WTC11 (cell line): ENCODE measurements at places on chromosomes 1 and 21. TPM values are rescaled to one million over a fixed set of nuclear protein-coding genes. Genes with fewer than 3 reads are reported as not detected.
A peak's percentile ranks its signal among the peaks of the same experiment; 100 is the strongest.

Gene HSPG2
- 120 to 127 TPM (median 120 TPM) in 3 replicates for total RNA-seq

GRCh38 chr1:236728752-236729151 is 42.5 kb downstream of the ACTN2 start:
- DNase-seq: no peak

Gene KIF14
- total RNA-seq: 20.0 to 24.4 TPM (median 20.7 TPM) in 3 replicates

DNA sequence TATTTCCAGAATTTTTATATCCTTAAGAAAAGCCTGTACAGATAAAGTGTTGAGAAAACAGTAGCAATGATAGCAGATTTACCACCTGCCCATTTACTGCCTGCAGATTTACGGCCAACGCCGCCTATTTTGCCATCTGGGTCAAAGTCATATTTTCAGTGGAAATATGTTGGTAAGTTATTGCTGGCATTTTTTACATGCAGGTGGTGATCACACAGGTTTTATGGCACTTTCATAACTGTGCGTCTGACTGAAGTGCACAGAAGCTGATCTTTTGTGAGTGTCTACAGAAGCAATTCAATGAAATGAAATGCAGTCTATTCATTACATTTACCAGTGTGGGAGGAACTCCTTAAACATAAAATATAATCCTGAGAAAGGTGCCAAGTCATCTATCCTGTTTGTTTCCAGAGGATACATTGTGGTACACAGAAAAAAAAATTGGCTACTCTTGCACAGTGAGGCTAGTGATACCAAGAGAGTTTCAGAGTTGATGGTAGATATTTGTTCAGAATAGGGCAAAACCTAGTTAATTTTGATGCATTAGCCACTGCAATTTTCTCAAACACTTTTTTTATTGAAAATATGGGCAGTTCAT is 458.5 kb downstream of the NEGR1 start:
- DNase-seq: no peak

Gene EXO5
- 5.5 to 9.8 TPM (median 8.7 TPM) in 3 replicates for total RNA-seq

- DNase-seq: no peak
Measured at GRCh38 chr1:18927082-18927653, 24.8 kb upstream of the ALDH4A1 start.

Gene E2F2
- 4.9 to 5.6 TPM (median 5.4 TPM) in 3 replicates for total RNA-seq

- no peak for DNase-seq
Measured at GRCh38 chr21:45164838-45165237, 90.5 kb downstream of the ADARB1 start.

Gene LRRC71
- total RNA-seq: 0.18 to 0.30 TPM (median 0.22 TPM) in 3 replicates

DNA sequence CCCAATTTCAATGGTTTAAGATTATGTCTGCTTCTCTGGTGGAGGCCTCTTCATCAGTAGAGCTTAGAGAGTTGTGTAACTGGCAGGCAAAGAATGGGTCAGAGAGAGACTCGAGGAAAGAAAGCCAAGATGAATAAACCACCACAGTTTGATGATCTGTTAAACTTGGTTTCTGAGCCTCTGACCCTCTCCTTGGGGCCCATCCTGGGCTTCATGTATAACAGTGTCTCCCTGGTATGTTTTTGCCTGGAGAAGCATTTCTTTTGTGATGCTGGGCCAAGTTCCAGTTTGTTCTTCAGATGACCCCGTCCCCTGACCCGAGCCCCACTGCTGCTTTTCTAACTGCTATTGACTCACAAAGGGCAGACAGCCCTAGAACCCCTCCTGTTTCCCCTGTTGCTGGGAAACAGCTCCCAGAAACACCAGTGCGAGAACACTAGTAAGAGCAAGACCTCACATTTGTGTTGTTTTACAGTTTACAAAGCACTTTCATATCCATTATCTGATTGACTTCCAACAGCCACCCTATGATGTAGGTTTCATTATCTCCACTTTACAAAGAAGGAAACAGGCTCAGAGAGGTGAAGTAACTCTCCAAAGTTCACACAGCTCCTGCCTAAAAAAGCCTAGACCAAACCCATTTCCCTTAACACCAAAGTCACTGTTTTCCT is 9.0 kb downstream of the CD2 start:
- DNase-seq: no peak

Gene CRYAA
- total RNA-seq: not detected in 3 replicates

DNA sequence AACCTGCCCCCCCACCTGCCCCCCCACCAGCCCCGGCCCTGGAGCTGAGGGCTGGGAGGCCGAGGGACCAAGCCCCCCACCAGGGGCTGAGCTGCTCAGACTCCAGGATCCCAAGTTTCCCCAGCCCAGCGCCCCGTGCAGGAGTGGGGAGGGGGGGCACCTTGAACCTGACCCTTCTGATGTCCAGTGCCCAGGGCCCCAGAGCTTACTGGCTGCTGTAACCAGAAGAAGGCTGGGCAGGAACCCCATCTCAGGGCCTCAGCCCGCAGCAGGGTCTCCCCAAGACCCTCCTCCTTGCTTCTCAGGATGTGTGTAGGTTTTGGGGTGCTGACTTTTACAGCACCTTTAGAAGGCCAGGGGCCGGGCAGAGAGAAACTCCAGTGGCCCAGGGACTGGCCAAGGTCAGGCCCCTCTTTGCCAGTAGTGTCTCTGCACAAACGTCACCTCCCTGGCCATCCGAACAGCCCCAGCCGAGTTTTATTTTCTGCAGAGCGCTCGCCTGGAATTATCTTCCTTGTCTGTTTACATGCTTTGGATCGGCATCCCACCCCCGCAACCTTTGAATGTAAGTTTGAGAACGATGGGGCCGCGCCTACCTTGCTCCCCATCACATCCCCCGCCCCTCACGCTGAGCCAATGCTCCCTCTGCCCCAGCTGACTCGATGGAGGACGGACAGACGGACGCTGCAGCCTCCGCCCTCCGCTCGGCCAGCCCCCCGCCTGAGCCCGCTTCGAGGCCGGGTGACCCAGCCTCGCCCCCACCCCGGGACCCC is 70.1 kb upstream of the CASZ1 start:
- DNase-seq: peak; percentile 69

- no peak for DNase-seq
Measured at GRCh38 chr1:174923820-174924219, 75.9 kb upstream of the CACYBP start.

Gene BRDT
- 0.13 to 0.21 TPM (median 0.18 TPM) in 3 replicates for total RNA-seq

DNA sequence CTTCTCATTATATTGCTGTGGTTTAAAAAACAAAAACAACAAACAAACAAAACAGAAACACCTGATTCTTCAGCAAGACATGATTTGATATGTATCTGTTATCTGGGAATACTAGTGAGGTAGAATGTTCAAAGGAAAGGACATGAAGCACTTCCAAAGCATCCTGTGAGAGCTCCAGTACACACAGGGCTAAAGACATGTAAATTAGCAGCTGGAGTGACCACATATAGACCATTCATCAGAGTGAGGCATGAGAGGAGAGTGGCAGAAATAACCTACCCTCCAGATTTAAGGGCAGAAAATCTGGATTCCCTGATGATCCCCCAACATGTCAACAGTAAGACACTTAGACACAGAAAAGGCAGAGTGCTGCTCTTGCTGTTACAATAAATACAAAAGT is 260.5 kb upstream of the CHRM3 start:
- no peak for DNase-seq

Gene SFN
- total RNA-seq: 8.0 to 14.3 TPM (median 8.0 TPM) in 3 replicates

GRCh38 chr1:89552471-89553081 is 27.9 kb downstream of the LRRC8B start:
- DNase-seq: no peak

DNA sequence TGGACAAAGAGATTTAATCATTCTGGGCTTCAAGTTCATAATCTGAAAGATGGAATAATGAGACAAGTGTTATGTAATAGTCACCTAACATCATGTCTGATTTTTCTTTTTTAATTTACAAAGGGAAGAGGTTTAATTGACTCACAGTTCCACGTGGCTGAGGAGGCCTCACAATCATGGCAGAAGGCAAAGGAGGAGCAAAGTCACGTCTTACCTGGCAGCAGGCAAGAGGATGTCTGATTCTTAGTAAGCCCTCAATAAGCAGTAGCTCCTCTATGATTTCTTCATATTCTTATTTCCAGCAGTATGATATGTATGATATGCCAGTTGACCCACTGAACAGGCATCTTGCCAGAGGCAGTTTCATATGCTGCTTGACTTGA is 152.7 kb downstream of the S1PR1 start:
- DNase-seq: no peak

Gene FAM229A
- total RNA-seq: 6.7 to 10.4 TPM (median 9.4 TPM) in 3 replicates

GRCh38 chr1:117231312-117231711 is 20.6 kb upstream of the VTCN1 start:
- no peak for DNase-seq

Gene ZNF648
- total RNA-seq: 0.17 to 0.46 TPM (median 0.27 TPM) in 3 replicates

Gene YTHDF2
- 111 to 126 TPM (median 114 TPM) in 3 replicates for total RNA-seq

- peak; percentile 23 for DNase-seq
Measured at GRCh38 chr1:33886496-33886895, 22.6 kb downstream of the HMGB4 start.

- no peak for DNase-seq
Measured at GRCh38 chr1:93042187-93043056, 36.7 kb upstream of the MTF2 start.

Gene MYOM3
- total RNA-seq: 0.13 to 0.16 TPM (median 0.14 TPM) in 3 replicates

Gene INSRR
- 0.05 to 0.11 TPM in 2 of 3 replicates, not detected in the other for total RNA-seq

GRCh38 chr1:31409946-31410858 is 2.8 kb upstream of the SERINC2 start:
- no peak for DNase-seq

Gene VWA5B1
- total RNA-seq: 1.1 to 1.5 TPM (median 1.4 TPM) in 3 replicates

- DNase-seq: no peak
Measured at GRCh38 chr1:30750731-30751291, 6.8 kb downstream of the LAPTM5 start.

Gene RAB7B
- not detected in 3 replicates for total RNA-seq
